Psoas muscle (tissue), 8 donors: ENCODE measurements at places on chromosomes 7 and 10. TPM values are rescaled to one million over a fixed set of nuclear protein-coding genes. Genes with fewer than 3 reads are reported as not detected.

- no peak overlapping the region for H3K4me3 ChIP-seq
- H3K27me3 ChIP-seq = no peaks in the 10 kb centered on the region
- H3K4me1 ChIP-seq = no peaks in the 10 kb centered on the region
- no peaks in the 10 kb centered on the region for H3K36me3 ChIP-seq
- DNase-seq = no peak
- no peak overlapping the region for H3K27ac ChIP-seq
These were observed 986.9 kb downstream of the TYW1 start for GRCh38 chr7:67983486-67983885.

DNA sequence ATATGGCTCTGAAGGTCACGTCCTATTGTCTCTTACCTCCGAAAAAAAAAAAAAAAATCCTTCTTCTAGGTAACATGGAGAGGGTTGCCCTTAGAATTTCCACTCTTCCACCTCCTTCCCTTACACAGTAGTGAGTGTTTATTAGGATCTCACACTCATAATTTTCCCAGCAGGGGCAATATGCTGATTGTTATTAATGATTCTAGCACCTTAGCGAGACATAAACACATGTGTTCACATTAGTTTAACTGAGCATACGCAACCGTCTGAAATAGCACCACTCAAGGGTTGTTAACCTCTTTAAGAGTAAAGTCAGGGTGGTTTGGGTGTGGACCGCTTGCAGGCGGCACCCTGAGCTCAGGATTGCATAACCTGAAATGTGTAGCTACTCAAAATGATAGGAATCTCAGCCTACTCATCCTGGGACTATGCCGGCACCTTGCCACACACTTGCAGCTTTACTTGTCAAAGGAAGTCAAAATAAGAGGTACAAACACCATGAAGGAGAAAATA is 52.2 kb downstream of the CPEB3 start:
- no peaks in the 10 kb centered on the region for H3K27me3 ChIP-seq
- H3K4me1 ChIP-seq = peaks cover 47% of the 10 kb centered on the region
- peak overlapping the region; percentile 79 for H3K4me3 ChIP-seq
- H3K27ac ChIP-seq = peak overlapping the region; percentile 92
- no peaks in the 10 kb centered on the region for H3K36me3 ChIP-seq

Gene TLX1
- total RNA-seq = not detected

Gene ITPRID1
- total RNA-seq = not detected

Gene CASTOR2
- 131 TPM for total RNA-seq

Gene PPP1R17
- not detected for total RNA-seq

DNA sequence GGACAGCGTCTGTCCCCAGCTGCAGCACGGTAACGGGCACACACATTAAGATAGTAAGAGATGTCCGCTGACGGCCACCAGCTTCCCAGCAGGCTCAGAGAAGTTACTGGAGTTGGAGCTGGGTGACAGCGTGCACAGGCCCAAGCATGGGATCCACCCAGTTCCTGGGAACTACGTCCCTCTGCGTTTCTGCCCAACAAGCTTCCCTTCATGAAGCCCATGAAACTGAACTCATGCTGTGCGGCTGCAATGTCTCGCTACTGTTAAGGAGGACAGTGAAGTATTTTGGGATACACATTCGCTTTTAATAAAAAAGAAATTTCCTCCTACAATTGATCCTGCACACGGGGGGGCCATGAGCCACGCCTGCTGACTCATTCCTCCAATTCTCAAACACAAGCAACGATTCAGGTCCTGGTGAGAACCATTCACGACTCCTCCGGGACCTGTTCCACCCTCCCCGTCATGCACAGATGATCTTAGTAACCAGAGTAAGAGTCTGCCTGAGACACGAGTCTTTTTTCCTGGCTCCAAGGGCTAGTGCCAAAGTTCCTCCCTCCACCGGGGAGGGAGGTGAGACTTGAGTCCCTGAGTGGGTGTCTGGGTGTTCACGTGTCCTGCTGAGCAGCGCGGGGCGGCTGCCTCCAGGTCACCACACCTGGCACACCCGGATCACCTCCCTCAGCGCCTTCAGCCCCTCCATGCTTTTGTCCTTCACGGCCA is 2.6 kb downstream of the PSMG3 start:
- H3K4me1 ChIP-seq = peaks cover 29% of the 10 kb centered on the region
- no peaks in the 10 kb centered on the region for H3K36me3 ChIP-seq
- H3K27me3 ChIP-seq = no peaks in the 10 kb centered on the region
- H3K27ac ChIP-seq = peak overlapping the region; percentile 95
- no peak overlapping the region for H3K4me3 ChIP-seq

GRCh38 chr7:134741907-134742635 is 37.4 kb upstream of the CALD1 start:
- H3K36me3 ChIP-seq = no peaks in the 10 kb centered on the region
- H3K27me3 ChIP-seq = no peaks in the 10 kb centered on the region

Gene PGAM2
- total RNA-seq = 214 TPM

- H3K4me1 ChIP-seq = peaks cover 21% of the 10 kb centered on the region
- peak overlapping the region; percentile 96 for H3K27ac ChIP-seq
- H3K36me3 ChIP-seq = no peaks in the 10 kb centered on the region
- H3K4me3 ChIP-seq = no peak overlapping the region
- no peak for DNase-seq
These were observed 28.5 kb upstream of the SYPL1 start for GRCh38 chr7:106140406-106141173.

Gene BICC1
- total RNA-seq = 8.2 TPM

Gene TAX1BP1
- 126 TPM for total RNA-seq

- H3K4me3 ChIP-seq = no peak overlapping the region
- peak; percentile 60 for DNase-seq
- peak overlapping the region; percentile 77 for H3K27ac ChIP-seq
- H3K27me3 ChIP-seq = no peaks in the 10 kb centered on the region
- H3K4me1 ChIP-seq = peaks cover 38% of the 10 kb centered on the region
- H3K36me3 ChIP-seq = peaks cover 98% of the 10 kb centered on the region
These were observed 51.7 kb downstream of the NRAP start for GRCh38 chr10:113612154-113612553.

Gene ZCCHC24
- total RNA-seq = 52.8 TPM

Gene FAM25A
- not detected for total RNA-seq

DNA sequence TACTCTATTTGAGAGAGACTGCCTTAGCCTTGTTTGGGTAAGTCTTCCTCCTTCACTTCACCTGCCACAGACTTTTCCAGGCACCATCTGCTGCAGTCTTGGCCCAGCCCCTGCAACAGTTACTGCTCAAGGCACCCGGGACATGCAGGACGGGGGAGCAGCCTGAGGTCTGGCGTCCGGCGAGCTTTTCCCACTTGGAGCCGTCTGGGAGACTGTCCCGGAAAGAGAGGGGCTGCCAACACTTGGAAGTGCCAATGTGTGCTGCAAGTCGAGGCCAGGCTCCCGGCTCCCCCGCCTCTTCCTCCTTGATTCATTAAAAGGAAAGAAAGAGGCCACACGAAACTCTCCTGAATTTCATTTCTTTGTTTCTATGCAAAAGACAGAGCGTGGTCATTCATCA is 13.7 kb downstream of the HTRA1 start:
- peak overlapping the region; percentile 41 for H3K4me3 ChIP-seq
- no peaks in the 10 kb centered on the region for H3K36me3 ChIP-seq
- H3K27me3 ChIP-seq = no peaks in the 10 kb centered on the region
- peak; percentile 80 for DNase-seq
- peak overlapping the region; percentile 9 for H3K27ac ChIP-seq

Gene NACAD
- 1.3 TPM for total RNA-seq
